ENCODE measurements at places on chromosomes 4 and X. TPM values are rescaled to one million over a fixed set of nuclear protein-coding genes. Genes with fewer than 3 reads are reported as not detected.

DNA sequence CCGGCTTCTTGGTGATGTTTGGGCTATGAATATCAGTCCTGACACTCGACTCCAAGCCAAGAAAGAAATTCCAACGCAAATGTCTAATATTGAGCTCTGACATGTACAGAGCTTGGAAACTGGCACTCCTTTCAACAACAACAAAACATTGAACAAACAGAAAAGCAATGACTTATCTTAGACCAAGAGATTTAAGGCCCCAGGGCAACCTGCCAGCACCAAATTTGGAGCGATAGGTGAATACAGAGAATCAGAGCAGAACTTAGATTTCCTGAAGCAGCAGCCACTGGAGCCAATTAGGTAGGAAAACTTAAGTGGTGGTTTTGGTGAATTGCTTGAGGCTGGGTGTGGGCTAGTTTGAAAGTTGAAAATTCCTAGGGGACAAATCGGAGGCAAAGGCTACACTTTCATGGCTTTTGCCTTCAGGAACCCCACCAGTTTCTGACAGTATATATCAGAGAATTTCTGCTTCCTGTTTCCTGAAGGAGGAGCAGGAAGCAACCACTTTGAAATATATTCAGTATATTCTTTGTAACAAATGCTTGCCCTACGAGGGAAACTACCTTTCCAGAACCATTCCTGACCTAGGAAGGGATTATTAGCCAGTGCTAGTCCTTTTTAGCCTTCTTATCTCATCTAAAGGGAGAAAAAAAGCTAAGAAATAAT, 10.1 kb upstream of the FMR1 start:
- DNase-seq, result no peak

- DNase-seq, result no peak
These were observed 141.7 kb downstream of the HHIP start for GRCh38 chr4:144787365-144788258.

GRCh38 chr4:123312951-123313592, 83.5 kb upstream of the SPRY1 start:
- DNase-seq, result no peak

- no peak for DNase-seq
These were observed 40.6 kb upstream of the DOCK11 start for GRCh38 chrX:118455013-118455412.

Gene SLC39A8
- total RNA-seq, result 18.6 TPM

DNA sequence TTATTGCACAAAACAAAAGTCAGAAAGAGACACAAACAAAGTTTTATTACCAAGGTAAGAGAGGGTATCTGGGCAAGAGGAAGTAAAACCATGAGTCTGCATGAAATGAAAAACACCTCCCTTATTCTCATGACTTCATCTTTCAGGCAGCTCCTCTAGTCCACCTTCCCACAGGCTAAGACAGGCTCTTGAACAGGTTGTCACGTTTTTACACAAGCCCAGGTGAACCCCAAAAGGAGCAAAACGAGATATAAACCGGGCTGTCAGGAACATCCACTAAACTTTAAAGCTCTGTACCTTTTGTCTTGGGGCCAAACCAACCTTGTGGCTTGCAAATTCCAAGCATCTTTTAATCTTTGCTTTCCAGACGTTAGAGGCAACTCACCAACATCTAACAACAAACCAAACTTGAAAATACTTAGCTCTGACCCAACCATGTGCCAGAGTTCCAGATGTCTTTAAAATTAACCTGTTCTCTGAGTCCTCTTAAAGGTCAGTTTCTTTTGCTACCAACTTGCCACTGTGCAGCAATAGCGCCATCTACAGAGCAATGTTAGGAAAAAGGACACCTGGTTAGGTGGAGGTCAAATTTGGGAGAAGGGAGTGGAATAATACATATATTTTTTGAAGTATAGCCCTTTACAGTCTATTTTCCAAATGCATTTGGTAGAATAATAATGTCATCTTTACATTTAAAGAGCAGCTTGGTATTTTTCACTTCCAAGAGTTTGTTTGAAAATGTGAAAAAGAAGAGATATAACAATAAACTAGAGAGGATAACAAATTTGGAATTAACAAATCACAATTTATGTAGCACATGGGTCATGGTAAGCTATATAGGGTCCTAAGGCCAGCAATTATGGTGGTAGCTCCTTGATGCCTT, 73.1 kb downstream of the QRFPR start:
- DNase-seq, result peak; percentile 47

Gene MAGEB5
- not detected for total RNA-seq

- peak; percentile 26 for DNase-seq
These were observed 637 bp downstream of the AMER1 start for GRCh38 chrX:64204701-64205440.

Gene SMIM14
- total RNA-seq, result 5.2 TPM

DNA sequence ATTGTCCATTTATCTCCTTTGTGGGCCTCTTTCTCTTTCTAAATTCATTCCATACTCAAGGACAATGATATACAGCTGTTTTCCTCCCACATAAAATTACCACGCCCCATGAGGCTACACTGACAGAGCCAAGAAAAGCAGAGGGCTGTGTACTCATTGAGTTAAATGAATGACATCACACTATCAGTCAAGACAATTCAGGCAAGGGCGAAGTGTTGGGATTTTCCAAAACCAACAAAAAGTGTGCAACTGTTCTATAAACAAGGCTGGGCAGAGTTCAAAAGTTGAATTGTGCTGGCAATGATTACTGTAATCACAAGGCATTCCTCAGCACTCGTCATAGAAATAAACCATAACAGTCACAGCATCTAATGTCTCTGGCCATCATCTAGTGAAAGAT, 799.6 kb upstream of the DIAPH2 start:
- DNase-seq, result no peak

Gene TMEM255A
- total RNA-seq, result not detected

Gene ARSJ
- total RNA-seq, result not detected

GRCh38 chr4:81355136-81355535, 116.6 kb downstream of the RASGEF1B start:
- DNase-seq, result no peak
